ENCODE measurements at places on chromosomes 7 and 10. TPM values are rescaled to one million over a fixed set of nuclear protein-coding genes. Genes with fewer than 3 reads are reported as not detected.

DNA sequence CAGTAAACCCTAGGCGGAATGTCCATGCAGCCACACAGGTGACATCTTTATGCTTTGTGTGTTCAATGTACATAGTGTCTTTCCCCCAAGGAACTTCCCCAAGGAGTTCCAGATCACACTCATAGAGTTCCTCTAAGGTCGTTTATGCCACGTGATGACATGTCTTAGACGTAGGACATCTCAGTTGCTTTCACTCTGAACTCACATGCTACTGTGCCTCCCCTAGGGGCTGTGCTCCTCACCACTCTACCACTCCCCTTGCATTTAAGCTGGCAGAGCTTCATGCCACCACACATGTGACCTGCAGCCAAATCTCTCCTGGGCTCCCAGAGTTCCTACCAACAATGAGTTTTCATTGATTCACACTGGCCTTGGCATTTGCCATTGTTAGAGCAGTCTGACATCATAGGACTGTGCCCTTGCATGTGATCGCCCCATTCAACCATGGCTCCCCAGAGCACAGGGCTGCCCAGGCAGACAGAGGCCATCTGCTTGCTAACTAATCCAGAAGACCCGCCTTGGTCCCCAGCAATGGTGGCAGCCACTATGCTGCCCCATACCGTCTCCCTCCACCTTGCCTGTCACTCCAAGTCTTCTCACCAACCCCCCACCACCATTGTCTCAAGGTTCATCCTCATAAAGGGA, 95.3 kb upstream of the MACROH2A2 start:
- peaks cover 18% of the 10 kb centered on the region for H3K27me3 ChIP-seq
- no peaks in the 10 kb centered on the region for H3K4me1 ChIP-seq
- H3K4me3 ChIP-seq, result no peak overlapping the region
- no peak overlapping the region for H3K27ac ChIP-seq
- DNase-seq, result no peak

GRCh38 chr10:22714479-22715289, at the start of gene PIP4K2A:
TSS of gene PIP4K2A (minus strand) at chr10:22714578. CDS start at chr10:22714326, 252 bp downstream.
- peak within 1 kb of the TSS; percentile 83 for H3K27ac ChIP-seq
- peak within 1 kb of the TSS; percentile 99 for H3K4me3 ChIP-seq
- H3K4me1 ChIP-seq, result peaks cover 14% of the 10 kb centered on the region
- peak; percentile 55 for DNase-seq
- no peaks in the 10 kb centered on the region for H3K36me3 ChIP-seq
- no peaks in the 10 kb centered on the region for H3K27me3 ChIP-seq

DNA sequence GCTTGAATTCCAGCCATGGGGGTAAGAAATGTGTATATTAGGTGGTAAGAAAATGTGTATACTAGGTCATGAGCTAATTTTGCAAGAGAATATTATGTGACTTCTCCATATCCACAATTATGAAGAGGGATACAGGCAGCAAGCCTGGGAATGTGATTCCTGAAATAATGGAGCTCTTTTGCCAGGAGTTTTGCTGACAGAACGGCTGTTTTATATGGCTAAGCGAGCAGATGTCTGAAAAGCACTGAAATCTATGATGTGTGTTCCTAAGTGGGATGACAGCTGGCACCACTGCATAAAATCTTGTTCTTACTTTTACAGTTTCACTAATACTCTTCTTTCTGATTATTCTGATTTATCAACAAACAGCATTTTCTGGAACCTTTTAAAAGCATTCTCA, 386.0 kb upstream of the HPS1 start:
- H3K36me3 ChIP-seq, result no peaks in the 10 kb centered on the region
- no peaks in the 10 kb centered on the region for H3K4me1 ChIP-seq
- no peak overlapping the region for H3K4me3 ChIP-seq
- DNase-seq, result no peak
- no peak overlapping the region for H3K27ac ChIP-seq

DNA sequence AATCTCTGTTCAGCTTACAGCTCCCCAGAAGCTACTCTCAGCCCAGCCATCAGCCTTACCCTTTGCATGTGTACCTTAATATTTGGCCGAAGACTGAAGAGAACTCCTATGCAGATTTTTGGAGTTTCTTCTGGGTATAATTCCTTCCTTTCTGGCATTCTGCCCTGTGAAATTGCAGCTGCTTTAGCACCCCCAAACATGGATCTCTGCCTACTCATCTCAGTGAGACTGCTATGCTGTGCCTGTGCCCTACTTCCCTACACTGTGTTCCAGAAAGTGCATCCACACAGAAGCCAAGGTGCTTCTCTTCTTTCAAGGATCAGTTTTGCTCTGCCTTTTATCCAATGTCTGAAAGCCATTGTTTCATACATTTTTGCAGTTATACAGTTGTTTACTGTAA, 81.6 kb downstream of the NPY start:
- H3K36me3 ChIP-seq, result no peaks in the 10 kb centered on the region
- H3K4me3 ChIP-seq, result no peak overlapping the region
- DNase-seq, result no peak
- no peaks in the 10 kb centered on the region for H3K27me3 ChIP-seq
- no peaks in the 10 kb centered on the region for H3K4me1 ChIP-seq
- H3K27ac ChIP-seq, result no peak overlapping the region

Gene CDHR1
- total RNA-seq, result 1.1 TPM

Gene SYT15
- not detected for total RNA-seq

DNA sequence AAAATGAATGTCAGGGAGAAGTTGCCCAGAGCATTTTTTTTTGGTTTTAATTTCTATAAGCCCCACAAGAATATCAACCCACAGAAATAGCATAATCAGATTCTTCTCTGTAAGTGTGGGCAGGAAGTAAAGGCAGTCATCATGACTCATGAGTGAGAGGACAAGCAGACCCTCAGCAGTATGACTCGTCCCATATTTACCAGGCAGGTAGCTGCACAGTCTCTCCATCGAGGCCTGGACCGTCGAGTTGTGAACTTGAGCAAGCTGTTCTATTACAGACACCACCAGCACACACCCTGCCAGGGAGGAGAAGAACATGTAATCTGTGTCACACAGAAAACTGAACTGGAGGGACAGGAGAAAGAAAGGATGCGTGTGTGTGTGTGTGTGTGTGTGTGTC, 37.8 kb downstream of the AOAH start:
- H3K27ac ChIP-seq, result peak overlapping the region; percentile 24
- no peak overlapping the region for H3K4me3 ChIP-seq
- no peak for DNase-seq
- peaks cover 25% of the 10 kb centered on the region for H3K4me1 ChIP-seq
- peaks cover 2% of the 10 kb centered on the region for H3K36me3 ChIP-seq
- H3K27me3 ChIP-seq, result no peaks in the 10 kb centered on the region

- H3K36me3 ChIP-seq, result no peaks in the 10 kb centered on the region
- no peak overlapping the region for H3K4me3 ChIP-seq
- no peak overlapping the region for H3K27ac ChIP-seq
- DNase-seq, result no peak
Observed at GRCh38 chr10:17523917-17524316, 69.5 kb upstream of the ST8SIA6 start.

- H3K4me3 ChIP-seq, result no peak overlapping the region
- no peaks in the 10 kb centered on the region for H3K36me3 ChIP-seq
- no peak overlapping the region for H3K27ac ChIP-seq
- no peaks in the 10 kb centered on the region for H3K27me3 ChIP-seq
- DNase-seq, result no peak
- H3K4me1 ChIP-seq, result no peaks in the 10 kb centered on the region
Observed at GRCh38 chr7:11775401-11775800, 56.6 kb downstream of the THSD7A start.

DNA sequence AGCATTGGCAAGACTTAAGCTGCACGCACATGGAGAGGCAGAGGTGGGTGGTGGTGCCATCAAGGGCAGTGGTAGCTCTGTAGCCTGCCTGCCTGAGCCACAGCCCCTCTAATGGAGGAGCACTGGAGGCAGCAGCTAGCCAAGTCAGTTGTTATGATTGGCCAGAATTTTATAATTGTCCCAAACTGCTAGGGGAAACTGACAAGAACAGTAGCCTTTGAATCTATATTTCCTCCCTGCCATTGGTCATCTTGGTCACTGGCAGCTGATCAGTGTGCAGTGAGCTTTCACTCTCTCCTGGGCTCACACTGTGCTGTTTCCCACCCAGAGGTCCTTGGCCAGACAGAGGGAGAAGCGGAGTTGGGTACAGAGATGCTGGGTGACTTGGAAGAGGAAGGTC, 9.6 kb upstream of the ZNF783 start:
- no peak for DNase-seq
- H3K4me3 ChIP-seq, result no peak overlapping the region
- H3K27ac ChIP-seq, result no peak overlapping the region
- no peaks in the 10 kb centered on the region for H3K4me1 ChIP-seq
- no peaks in the 10 kb centered on the region for H3K27me3 ChIP-seq
- H3K36me3 ChIP-seq, result peaks cover 13% of the 10 kb centered on the region

GRCh38 chr7:137475966-137476365, 132.4 kb upstream of the PTN start:
- no peak for DNase-seq
- no peak overlapping the region for H3K27ac ChIP-seq
- no peaks in the 10 kb centered on the region for H3K27me3 ChIP-seq
- no peak overlapping the region for H3K4me3 ChIP-seq

DNA sequence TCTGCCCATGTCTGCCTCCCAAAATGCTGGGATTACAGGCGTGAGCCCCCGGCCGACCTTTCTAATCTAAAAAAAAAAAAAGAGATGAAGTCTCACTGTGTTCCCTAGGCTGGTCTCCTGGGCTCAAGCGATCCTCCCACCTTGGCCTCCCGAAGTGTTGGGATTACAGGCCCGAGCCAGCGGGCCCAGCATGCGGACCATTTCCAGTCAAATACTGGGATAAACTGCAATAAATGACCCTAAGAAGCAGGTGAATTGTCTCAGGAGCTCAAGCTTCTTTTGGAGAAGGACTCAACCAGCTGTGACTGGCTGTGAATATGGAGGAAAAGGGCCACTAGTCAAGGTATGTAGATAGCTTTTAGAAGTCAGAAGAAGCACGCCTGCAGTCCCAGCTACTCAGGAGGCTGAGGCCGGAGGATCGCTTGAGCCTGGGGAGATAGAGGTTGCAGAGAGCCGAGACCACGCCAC, 550 bp upstream of the CREM start:
- peaks cover 21% of the 10 kb centered on the region for H3K4me1 ChIP-seq
- H3K36me3 ChIP-seq, result no peaks in the 10 kb centered on the region
- peak overlapping the region; percentile 100 for H3K27ac ChIP-seq
- peak; percentile 13 for DNase-seq
- H3K27me3 ChIP-seq, result no peaks in the 10 kb centered on the region

DNA sequence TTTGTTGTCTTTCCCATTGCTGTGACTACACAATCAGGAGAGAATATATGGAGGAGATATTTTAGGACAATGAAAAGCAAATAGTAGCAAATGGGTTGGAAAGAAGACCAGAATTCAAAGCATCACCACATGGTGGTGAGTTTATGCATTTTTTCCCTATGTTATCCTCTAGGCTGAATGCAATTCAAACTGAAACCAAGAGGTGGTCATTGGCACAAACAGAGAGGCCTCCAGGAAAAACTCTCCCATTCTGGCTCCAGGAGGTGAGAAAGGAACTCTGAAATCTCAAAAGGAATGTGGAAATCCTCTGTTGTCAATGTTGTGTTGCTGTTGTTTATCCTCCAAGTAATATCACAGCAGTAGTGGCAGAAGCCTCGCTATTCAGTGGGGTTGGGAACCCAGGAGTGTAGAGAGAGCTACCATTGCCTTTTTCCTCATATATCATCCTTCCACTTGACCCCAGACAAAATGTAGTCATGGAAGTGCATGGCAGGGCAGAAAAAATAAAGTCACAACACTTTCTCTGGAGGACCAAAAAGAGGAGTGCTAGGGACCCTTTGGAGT, 819.1 kb downstream of the GRID1 start:
- H3K36me3 ChIP-seq, result no peaks in the 10 kb centered on the region
- no peaks in the 10 kb centered on the region for H3K4me1 ChIP-seq
- H3K27me3 ChIP-seq, result no peaks in the 10 kb centered on the region
- DNase-seq, result no peak
- no peak overlapping the region for H3K4me3 ChIP-seq

DNA sequence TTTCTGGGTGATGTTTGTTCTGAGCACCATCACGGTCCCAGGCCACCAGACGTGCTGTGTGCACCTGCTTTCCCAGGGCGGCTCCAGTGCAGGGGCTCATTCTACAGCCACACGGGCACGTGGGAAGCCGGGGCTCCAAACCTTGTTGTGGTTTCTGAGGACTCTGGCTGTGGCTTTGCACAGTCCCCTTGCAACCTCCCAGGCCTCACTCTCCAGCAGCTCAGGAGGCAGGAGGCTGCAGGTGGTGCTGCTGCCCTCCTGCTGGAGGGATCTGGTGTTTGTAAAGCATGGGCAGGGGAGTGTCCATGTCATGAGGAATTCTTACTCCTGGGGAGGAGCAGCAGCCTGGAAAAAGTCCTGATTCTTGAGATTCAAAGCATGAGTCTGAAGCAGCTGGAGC, 54.3 kb downstream of the INSYN2A start:
- H3K4me3 ChIP-seq, result no peak overlapping the region
- no peaks in the 10 kb centered on the region for H3K4me1 ChIP-seq
- no peak for DNase-seq
- H3K36me3 ChIP-seq, result no peaks in the 10 kb centered on the region
- no peak overlapping the region for H3K27ac ChIP-seq
- H3K27me3 ChIP-seq, result no peaks in the 10 kb centered on the region

- no peaks in the 10 kb centered on the region for H3K4me1 ChIP-seq
- no peak for DNase-seq
- H3K27me3 ChIP-seq, result no peaks in the 10 kb centered on the region
- no peak overlapping the region for H3K4me3 ChIP-seq
- no peak overlapping the region for H3K27ac ChIP-seq
Observed at GRCh38 chr7:28269700-28270361, 89.2 kb upstream of the JAZF1 start.

GRCh38 chr10:100621360-100622205, 85.8 kb downstream of the HIF1AN start:
- H3K36me3 ChIP-seq, result no peaks in the 10 kb centered on the region
- H3K4me1 ChIP-seq, result no peaks in the 10 kb centered on the region
- no peak overlapping the region for H3K4me3 ChIP-seq
- no peak overlapping the region for H3K27ac ChIP-seq
- DNase-seq, result peak; percentile 51
- peaks cover 8% of the 10 kb centered on the region for H3K27me3 ChIP-seq

DNA sequence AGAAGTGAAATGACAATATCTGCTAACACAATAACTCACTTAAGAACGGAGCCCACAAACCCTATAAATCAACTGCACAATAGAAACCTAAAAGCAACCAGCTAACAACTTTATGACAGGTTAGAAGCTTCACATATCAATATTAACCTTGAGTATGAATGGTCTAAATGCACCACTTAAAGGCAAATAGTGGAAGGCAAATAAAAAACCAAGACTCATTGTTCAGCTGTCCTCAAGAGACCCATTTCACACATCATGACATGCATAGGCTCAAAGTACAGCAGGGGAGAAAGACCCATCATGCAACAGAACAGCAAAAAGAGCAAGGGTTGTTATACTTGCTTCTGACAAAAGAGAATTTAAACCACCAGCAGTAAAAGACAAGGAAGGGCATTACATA, 46.8 kb downstream of the CDC14C start:
- H3K4me3 ChIP-seq, result no peak overlapping the region
- H3K36me3 ChIP-seq, result no peaks in the 10 kb centered on the region
- no peak for DNase-seq
- H3K27ac ChIP-seq, result no peak overlapping the region
- no peaks in the 10 kb centered on the region for H3K4me1 ChIP-seq

- no peaks in the 10 kb centered on the region for H3K4me1 ChIP-seq
- no peak overlapping the region for H3K4me3 ChIP-seq
- H3K27ac ChIP-seq, result no peak overlapping the region
- no peaks in the 10 kb centered on the region for H3K27me3 ChIP-seq
- no peaks in the 10 kb centered on the region for H3K36me3 ChIP-seq
- no peak for DNase-seq
Observed at GRCh38 chr7:150823484-150824126, 23.0 kb downstream of the TMEM176A start.

- no peaks in the 10 kb centered on the region for H3K4me1 ChIP-seq
- no peak for DNase-seq
- H3K27me3 ChIP-seq, result no peaks in the 10 kb centered on the region
- no peak overlapping the region for H3K4me3 ChIP-seq
- H3K36me3 ChIP-seq, result no peaks in the 10 kb centered on the region
- no peak overlapping the region for H3K27ac ChIP-seq
Observed at GRCh38 chr7:117184367-117184766, 138.5 kb downstream of the WNT2 start.
